Myocyte (in vitro differentiated cells): ENCODE measurements at places on chromosomes 5 and 9. TPM values are rescaled to one million over a fixed set of nuclear protein-coding genes. Genes with fewer than 3 reads are reported as not detected.

BARHL1 gene
- not detected in 2 replicates for total RNA-seq

DNA sequence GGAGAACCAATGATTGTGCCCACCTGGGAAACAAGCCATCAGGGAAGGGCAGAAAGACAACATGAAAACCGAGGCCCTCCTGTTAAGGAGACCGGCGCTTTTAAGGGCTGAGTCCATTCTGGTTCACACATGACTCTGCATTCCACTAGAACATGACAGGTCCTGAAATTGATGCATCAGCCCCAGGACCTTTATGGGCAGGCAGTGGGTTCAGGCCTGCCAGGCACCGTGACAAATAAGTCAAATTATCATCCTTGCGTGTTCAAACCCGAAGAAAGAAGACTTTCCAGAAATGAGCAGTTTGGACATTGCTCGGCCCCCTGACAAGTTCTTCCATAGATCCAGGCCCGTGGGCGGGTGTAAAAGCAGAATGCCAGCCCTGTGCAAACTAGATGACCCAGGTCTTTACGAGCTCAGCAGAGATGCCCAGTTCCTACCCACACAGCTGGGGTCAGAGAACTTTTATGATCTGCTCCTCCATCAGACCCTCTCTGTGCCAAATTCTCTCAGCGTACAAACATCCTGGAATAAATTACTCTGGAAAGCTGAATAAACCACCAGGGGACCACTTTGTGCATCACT, 295.5 kb upstream of the WWC1 start:
- DNase-seq, result no peak

GRCh38 chr5:148913985-148914431, 87.6 kb downstream of the ADRB2 start:
- DNase-seq, result peak; percentile 46

DNA sequence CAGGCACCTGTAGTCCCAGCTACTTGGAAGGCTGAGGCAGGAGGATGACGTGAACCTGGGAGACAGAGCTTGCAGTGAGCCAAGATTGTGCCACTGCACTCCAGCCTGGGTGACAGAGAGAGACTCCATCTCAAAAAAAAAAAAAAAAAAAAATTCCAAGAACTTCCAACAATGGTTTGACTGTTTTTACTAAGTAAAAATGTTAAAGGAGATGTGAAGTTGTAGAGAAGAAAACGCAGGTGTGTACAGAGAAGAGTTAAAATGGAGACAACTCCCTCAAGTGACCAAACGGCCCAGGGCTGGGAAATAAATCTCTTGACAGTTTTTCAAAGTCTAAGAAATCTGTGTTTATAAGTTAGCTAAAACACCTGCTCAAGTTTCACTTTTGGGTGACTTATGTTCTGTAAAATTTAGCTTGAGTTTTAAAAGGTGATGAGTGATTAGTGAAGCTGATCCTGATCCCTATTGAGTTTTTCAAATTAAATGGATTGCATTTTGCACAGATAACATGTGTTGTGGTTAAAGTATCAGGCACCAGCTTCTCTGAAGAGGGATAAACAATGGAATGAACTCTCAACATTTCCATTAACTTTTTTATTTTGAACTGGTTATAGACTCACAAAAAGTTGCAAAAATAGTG, 255.2 kb upstream of the CD180 start:
- DNase-seq, result peak; percentile 33

TMEFF1 gene
- total RNA-seq, result 5.6 and 8.0 TPM in 2 replicates

DNA sequence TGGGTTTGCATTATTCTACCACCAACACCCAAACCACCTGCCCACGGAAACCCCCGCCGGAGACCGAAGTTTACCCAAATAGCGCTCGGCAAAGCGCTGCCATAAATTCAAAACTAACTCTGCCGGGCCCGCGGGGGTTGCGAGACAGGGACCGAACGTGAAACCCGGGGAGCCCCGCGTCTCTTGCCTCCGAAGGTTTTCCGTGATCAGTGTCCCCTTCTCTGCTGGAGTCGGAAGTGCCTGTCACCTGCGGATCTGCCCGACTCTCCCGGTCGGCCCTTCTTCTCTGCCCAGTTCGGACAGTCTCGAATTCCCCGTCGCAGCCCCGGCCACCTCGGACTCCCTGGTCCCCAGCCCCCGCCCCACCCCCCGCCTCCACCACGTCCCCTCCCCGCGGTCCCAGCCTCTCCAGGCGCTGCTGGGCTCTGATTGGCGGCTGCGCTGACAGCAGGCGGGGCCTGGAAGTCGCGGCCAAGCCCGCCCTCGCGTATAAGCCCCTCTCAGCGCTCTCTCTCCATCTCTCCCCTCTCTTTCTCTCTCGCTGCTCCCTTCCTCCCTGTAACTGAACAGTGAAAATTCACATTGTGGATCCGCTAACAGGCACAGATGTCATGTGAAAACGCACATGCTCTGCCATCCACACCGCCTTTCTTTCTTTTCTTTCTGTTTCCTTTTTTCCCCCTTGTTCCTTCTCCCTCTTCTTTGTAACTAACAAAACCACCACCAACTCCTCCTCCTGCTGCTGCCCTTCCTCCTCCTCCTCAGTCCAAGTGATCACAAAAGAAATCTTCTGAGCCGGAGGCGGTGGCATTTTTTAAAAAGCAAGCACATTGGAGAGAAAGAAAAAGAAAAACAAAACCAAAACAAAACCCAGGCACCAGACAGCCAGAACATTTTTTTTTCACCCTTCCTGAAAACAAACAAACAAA, at the start of gene RORB:
TSS of gene RORB (plus strand) at position 517 of the 929 bp plus-strand sequence. CDS start 642 bp downstream, outside the sequence.
- peak; percentile 47 for DNase-seq

DNA sequence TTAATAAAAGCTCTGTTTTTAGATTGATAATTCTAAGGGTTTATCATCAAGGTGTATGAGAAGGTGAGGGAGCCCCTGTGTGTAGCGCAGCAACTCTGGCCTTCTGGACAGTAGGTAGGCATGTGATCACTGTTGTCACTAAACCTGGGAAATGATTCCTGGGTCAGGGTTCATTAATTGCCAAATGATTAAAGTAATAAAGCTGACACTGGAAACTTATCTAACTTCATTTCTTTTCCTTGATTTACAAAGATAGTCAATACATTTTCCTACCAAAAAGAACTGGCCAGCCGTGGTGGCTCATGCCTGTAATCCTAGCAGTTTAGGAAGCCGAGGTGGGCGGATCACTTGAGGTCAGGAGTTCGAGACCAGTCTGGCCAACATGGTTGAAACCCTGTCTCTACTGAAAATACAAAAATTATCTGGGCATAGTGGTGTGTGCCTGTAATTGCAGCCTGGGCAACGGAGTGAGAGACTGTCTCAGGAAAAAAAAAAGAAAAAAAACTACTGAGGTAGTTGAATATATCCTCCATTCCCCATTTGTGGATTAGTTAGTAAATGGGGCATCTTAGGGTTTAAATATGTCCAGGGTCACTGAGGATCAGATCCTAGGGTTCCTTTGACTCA, 2.4 kb downstream of the EHMT1 start:
- peak; percentile 31 for DNase-seq

GRCh38 chr5:32168460-32169033, 5.6 kb downstream of the GOLPH3 start:
- DNase-seq, result no peak

DNA sequence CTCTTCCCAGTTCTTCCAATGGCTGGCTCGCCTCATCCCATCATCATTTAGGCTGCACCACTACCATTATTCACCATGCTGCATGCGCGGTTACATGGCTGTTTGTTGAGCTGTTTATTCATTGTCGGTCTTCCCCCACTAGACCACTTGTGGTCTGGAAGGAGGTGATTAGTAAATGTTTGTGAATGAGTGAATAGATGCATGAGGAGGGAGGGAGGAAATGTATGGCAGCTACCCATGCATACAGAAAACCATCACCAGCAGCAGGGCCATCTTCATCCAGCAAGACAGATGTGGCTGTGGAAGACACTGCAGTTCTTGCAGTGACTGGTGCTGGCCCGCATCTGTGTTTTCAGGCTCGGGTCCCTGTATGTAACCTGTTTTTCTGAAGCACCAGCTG, 113.3 kb upstream of the SAP30L start:
- DNase-seq, result no peak

- peak; percentile 96 for DNase-seq
Measured at GRCh38 chr9:113568571-113569321, 105.2 kb downstream of the RGS3 start.

ZNF608 gene
- 41.1 and 43.9 TPM in 2 replicates for total RNA-seq

IER5L gene
- 27.9 and 38.4 TPM in 2 replicates for total RNA-seq

AK8 gene
- 0.13 and 0.16 TPM in 2 replicates for total RNA-seq

- DNase-seq, result peak; percentile 14
Measured at GRCh38 chr5:152094060-152094459, 169.4 kb upstream of the GLRA1 start.

- DNase-seq, result no peak
Measured at GRCh38 chr9:132694144-132694543, 23.9 kb downstream of the GTF3C4 start.

IL7R gene
- 0.29 and 2.9 TPM in 2 replicates for total RNA-seq

GRCh38 chr5:980001-980588, 28.5 kb upstream of the NKD2 start:
- no peak for DNase-seq

DNA sequence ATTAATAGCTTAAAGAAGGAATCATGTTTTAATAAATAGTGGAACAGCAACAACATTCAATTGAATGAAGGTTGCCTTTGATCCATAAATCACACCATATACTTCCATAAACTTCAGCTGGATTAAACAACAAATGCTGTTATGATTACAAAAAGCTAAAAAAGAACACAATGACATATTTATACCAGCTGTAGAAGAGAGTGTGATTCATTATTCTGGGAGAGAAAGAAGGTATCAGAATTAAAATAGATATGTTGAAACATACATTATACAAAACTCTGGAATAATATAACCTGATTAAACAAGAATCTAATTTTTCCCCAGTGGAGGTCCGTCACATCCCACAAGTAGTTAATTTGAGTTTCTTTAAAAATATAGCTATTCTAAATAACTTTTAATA, 7.5 kb upstream of the RECK start:
- DNase-seq, result peak; percentile 12

- no peak for DNase-seq
Measured at GRCh38 chr5:171705830-171706468, 79.7 kb upstream of the SMIM23 start.

DNA sequence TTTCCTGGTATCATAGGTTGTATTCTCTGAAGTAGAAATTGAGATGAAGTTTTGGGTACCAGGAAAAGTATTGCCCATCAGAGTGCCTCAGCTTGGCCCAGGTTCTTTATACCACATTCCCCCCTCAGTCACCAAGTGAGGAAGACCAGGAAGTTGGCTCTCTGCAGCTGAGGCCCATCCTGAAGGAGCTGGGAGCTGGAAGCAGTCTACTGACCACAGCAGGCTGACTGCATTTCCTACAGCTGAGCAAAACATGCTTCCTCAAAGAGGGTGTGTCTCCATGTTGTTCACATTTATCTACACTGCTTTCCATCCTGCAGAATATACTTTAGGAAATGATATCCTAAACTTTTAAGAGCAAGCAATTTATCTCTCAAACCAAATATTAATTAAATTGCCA, 654.6 kb downstream of the ELAVL2 start:
- no peak for DNase-seq

GRCh38 chr9:127614961-127615360, 2.9 kb downstream of the STXBP1 start:
- DNase-seq, result no peak

DNA sequence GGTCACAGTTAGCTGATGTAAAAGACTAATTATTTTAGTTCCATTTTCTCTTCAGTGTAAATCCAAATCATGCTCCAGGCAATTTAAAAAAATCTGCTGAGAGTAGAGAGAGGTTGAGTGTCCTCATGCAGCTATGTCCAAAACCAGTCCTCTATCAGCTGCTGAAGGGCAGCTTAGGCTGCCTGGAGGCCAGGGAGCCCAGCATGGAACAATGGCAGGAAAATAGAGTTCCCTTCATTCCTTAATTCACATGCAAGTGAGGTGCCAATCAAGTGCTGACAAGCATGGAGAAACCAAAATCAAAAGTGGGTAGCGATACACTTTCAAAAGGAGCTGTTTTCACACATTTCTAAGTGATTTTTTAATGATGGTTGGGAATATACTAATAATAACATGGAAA, 78.3 kb upstream of the POU5F2 start:
- DNase-seq, result no peak

GRCh38 chr5:126914801-126915436, 115.4 kb downstream of the MARCHF3 start:
- DNase-seq, result no peak

MCTP1 gene
- total RNA-seq, result 3.3 and 5.2 TPM in 2 replicates

DNA sequence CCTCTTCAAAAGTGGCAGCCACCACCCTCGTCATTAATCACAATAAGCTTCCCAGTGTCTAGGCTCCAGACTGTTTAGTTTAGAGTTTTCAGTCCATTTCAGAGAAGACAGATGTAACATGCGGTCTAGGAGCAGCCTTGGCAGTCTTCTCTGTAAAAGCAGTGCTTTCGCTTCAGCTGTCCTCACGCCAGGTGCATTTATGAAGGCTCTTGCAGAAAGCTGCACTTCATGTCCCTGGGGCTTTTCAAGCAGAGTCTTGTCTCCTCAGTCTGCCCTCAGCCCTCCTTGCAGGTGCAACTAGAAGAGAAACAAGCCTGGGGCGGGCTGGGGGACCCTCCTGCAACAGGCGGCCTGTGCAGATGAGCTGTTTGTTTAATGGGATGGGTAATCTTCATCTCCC, 281.9 kb downstream of the DRD1 start:
- no peak for DNase-seq

DNA sequence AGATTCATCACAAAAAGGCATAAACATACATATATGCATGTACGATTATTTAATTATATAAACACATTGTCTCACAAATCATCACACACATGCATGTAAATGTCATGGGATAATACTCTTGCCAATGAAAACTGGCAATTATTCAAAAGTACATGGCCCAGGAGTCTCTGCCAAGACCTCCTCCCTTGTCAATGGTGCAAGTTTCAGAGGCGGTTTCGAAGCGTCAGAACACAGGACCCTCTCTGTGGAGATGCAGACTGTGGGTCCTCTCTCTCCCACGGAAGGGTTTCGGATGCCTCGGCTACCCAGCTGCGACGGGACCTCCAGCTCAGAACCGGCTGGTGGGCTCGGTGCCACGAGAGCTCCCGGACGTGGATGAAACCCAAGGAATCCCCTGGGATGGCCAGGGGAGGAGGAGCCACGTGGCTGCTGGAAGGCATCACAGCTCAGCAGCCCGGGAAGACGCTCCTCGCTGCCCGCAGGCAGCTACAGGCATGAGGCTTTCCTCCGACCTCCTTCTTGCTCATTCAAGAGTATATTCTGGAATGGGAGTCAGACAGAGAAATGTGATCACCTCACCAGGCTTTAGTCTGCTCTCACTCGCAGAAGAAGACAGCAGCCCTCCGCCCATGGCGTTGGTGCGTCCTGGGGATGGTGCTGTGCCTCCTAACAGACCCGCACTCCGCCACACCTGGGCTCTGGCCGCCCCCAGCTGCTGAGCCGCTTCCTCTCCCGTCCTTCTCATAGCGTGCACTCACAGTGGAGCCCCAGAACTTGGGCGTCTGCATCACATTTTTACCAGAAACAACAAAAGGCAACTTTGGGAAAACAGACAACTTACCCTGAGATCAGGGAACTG, 308.8 kb downstream of the IRX2 start:
- no peak for DNase-seq

GRCh38 chr5:90530736-90531487, 1.5 kb upstream of the LYSMD3 start:
- DNase-seq, result peak; percentile 6

FAM153A gene
- total RNA-seq, result 0.19 and 0.57 TPM in 2 replicates

ZBTB5 gene
- 12.7 and 13.0 TPM in 2 replicates for total RNA-seq

SPATA31E1 gene
- not detected in 2 replicates for total RNA-seq

- no peak for DNase-seq
Measured at GRCh38 chr5:170758481-170758880, 25.0 kb upstream of the GABRP start.

GRCh38 chr5:2187156-2187555, 304.4 kb upstream of the IRX4 start:
- DNase-seq, result no peak

GABRA6 gene
- total RNA-seq, result not detected in 2 replicates

- DNase-seq, result no peak
Measured at GRCh38 chr9:90092508-90092907, 487.7 kb downstream of the GADD45G start.
